ENCODE measurements at places on chromosomes 1 and 21. TPM values are rescaled to one million over a fixed set of nuclear protein-coding genes. Genes with fewer than 3 reads are reported as not detected.
A peak's percentile ranks its signal among the peaks of the same experiment; 100 is the strongest.

The C4BPB gene
- total RNA-seq = 1.1 TPM

The ETV3L gene
- total RNA-seq = not detected

The SLFNL1 gene
- total RNA-seq = 0.10 TPM

The PRKAB2 gene
- total RNA-seq = 3.4 TPM

The FCAMR gene
- not detected for total RNA-seq

The ARHGEF16 gene
- 0.17 TPM for total RNA-seq

The OR10Z1 gene
- not detected for total RNA-seq

The LRRC71 gene
- not detected for total RNA-seq

The FCRL2 gene
- not detected for total RNA-seq

DNA sequence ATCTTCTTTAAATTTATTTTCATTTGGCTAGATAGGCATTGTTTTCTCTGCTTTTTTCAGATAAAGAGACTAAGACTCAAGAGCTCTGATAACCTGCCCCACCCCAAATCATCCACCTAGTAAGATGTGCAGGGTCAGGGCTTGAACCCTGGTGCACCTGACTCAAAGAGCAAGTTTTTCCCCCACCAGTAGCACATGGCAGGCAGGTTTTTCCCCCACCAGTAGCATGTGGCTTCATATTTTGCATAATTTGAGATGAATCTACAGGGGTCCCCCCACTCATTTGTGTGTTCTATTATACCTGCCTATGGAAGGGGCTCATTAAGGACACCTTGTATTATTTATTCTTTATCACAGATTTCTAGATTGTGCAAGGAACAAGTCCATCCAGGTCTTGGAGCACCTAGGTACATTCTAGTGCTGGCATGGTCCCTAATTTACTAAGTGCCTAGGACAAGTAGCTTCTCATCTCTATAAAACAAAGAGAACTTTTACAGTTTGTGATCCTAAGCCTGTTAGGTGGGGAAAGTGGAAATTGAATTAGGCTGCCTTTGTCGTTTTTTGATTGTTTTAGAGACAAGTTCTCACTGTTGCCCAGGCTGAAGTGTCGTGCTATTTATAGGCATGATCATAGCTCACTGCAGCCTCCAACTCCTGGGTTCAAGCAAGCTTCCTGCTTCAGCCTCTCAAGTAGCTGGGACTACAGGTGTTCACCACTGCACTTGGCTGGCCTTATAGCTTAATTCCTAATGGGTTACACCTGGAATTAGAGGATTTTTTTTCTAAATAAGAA, 13.2 kb upstream of the CTSE start:
- DNase-seq = peak; percentile 37

GRCh38 chr1:237111807-237112206, 69.8 kb downstream of the RYR2 start:
- DNase-seq = no peak

GRCh38 chr21:38995731-38996130, 187.5 kb downstream of the PSMG1 start:
- no peak for DNase-seq

DNA sequence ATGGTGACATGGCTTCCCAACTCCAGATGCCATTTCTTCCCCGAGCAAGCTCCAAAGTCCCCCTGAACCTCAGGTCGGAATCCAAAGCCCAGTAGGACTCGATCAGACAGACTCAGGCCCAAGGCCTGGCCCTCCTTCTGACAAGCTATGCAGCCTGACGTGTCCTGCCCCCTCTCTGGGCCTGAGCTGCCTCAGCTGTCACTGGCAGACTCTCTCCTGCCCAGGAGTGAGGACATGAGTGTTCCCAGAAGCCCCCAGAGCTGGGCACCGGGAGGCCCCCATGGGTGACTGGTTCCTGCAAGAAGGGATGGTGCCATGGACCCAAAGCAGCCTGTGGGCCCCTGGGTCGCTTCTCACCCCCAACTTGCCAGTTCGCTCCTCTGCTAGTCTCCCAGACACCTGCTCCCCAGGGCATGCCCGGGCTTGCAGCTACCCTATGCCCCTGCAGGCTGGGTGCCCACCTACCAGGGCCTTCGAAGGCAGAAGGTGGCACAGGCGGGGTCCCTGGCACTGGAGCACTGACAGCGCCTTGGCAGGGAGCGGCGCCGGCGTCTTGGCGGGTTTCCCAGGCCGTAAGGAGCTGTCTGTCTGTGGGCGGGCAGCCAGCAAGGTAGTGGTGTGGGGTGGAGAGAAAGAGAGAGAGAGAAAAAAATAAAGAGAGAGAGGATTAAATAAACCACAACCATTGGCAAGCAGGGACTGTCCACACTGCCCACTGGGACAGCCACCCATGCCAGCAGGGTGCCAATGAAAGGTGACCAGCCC, 2.3 kb downstream of the EDN2 start:
- DNase-seq = no peak

DNA sequence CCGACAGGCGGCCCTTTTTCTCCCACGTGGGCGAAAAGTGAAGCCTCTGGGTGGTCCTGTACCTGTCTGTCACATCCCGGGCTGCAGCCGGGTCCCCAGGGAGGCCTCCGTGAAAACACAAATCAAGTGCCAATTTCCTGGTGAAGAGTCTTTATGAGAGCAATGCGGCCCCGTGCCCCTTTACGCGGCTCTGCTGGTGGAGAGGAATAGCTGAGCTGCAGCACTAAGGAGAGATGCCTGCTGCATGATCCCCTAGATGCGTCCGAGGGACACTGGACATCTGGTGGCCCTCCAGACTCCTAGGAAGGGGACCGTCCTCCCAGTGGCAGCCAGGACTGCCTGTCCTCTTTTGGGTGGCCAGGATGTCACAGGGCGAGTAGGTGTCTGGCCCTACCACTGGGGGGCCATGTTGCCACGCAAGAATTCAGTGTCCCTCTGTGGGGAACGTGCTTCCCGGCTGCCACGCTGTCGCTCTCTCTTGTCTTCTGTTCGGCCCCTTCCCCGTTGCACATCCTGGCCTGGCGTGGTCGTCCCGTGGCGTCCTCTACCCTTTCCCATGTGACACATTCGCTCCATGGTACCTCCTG, 38.7 kb downstream of the COL18A1 start:
- no peak for DNase-seq

Measured in activated naive CD4-positive, alpha-beta T cell treated with anti-CD3 and anti-CD28 coated beads for 36 hours (primary cell).